ENCODE measurements at places on chromosomes 1 and 21.
A peak's percentile ranks its signal among the peaks of the same experiment; 100 is the strongest.

GRCh38 chr1:87904651-87905050, 576.0 kb downstream of the LMO4 start:
- no peak for DNase-seq

DNA sequence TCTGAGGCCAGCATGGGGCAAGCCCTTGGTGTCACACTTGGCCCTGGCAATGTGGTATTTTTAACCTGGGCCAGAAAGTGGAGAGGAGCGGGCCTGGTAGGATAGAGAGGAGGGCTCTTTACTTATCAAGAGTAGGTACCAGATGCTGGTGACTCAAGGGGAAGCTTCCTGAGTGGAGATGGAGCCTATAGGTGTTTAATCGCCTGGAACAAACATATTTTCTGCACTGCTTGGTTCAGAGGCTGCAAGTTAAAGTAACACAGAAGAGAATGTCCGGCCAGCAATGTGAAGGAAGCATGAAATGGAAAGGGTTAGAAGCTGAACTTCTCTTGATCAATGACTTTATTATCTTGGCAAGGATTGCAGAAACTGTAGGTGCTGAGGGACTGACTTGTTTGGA, 74.3 kb downstream of the DDR2 start:
- DNase-seq = no peak

DNA sequence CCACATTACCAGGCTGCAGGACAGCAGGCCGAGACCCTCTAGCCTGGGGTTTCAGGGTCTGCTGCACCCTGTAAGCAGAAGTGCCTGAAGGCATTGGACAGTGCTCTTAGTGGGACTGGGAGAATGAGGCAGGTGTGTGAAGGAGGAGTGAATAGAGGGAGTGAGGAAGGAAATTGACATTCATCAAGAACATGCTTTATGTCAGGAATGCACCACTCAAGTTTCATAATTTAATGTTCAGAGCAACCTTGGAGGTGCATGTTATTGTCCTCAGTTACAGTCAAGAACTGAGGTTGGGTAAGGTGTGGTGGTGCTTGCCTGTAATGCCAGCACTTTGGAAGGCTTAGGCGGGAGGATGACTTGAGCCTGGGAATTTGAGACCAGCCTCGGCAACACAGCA, 11.7 kb upstream of the GPR37L1 start:
- no peak for DNase-seq

DNA sequence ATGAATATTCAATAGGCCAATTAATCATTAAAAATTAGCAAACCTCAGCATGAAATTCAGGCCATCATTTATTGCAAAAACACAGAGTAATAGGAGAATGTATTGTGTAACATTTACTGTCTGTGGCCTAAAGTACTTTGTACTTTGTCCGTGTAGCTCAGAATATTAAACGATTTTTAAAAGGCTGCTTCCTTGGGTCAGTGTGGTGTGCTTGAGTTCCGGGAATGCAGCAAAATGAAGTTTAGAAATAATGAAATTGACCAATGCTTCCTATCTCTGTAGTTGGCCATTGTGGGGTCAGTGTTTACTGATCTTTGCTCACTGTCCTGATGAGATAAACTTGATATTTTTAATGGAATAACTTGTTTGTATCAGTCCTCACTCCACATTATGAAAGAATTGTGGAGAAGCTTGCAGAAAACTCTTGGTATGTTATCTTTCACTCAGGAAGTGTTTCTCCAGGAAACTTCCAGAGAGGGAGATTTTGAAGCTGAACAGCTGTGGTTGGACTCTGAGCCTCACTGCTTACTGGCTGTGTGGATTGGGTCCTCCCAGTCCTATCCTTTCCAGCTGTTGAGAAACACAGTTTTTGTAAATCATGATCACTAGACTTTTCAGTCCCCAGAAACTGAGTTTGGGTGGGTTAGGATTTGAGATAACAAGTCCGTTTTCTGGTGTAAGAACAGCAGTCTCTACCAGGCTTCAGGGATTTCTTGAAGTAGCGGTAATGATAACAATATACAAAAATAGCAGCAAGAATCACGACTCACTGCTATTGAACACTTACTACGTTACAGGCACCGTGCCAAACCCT, 19.2 kb upstream of the MTARC1 start:
- DNase-seq = no peak

- DNase-seq = peak; percentile 25
These were observed 586 bp downstream of the COL24A1 start for GRCh38 chr1:86155807-86156565.

DNA sequence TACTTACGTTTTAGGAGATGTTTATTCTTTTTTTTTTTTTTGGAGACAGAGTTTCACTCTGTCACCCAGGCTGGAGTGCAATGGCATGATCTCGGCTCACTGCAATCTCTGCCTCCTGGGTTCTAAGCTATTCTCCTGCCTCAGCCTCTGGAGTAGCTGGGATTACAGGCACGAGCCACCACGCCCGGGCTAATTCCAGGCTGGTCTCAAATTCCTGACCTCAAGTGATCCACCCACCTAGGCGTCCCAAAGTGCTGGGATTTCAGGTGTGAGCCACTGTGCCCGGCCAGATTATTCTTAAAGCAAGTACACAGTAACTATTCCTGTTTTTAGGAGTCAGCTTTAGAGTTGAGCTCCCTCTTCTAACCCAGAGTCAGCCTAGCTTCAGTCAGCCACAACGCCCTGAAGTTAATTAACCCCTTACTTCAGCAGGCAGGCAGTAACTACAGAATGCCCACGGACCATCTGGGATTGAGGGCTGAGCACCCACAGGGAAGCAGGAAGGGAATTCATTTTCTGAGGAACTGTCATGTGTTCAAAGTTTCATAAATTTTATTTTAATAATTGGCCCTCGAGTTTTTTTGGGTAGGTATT, 5.3 kb upstream of the ID3 start:
- DNase-seq = peak; percentile 67

- no peak for DNase-seq
These were observed 1917.0 kb downstream of the MRPL39 start for GRCh38 chr21:23690316-23690715.

GRCh38 chr1:6695868-6696267, 5.7 kb downstream of the DNAJC11 start:
- no peak for DNase-seq

DNA sequence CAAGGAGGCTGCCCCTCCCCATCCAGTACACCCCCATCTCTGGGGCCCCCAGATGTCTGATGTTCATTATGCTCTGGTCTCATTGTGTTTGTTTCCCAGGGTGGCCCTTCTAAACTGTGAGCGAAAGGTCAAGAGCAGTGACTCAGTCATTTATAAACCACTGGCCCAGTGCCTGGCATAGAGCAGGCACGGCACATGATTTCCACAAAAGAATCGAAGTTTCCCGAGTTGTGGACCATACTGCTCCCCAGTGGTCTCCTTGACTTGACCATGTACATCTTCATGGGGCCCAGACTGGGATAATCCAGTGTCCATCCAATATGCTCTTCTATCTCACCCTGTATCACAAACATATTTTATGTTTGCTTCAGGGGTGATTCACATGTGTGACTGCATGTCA, 153.3 kb downstream of the NR5A2 start:
- DNase-seq = peak; percentile 25

DNA sequence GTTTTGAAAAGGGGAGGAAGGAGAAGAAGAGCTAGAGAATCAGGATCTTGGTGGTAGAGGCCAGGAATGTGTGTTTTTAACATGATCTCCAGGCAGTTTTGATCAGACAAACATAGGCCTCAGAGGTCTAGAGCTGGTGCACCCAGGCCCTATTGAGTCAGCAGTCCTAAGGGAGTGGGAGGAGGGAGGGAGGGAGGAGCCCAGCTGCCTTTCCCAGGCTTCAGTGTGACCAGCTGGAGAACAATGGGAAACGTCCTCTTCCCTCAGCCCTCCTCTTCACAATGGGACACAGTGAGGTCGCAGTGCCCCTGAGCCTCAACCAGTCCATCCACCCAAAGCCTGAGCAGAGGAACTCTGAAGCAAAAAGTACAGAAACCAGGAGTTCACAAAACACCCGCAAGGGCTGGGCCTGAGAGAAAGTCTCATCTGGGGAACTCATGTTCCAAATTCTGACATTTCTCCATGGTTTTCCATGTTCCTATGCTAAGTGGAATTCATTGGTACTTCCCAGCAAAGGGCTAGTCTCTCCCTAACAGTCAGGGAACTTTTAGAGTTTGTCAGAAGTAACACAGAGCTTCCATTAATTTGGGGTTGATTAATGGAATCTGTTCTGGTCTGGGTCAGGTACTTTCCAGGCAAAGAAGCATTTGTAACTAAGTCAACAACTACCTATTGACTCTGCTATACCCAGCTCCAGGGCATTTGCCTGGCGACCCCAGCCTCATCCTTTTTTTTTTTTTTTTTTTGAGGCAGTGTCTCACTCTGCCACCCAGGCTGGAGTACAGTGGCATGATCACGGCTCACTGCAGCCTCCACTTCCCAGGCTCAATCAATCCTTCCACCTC, 37.5 kb downstream of the ELAPOR1 start:
- DNase-seq = peak; percentile 73

DNA sequence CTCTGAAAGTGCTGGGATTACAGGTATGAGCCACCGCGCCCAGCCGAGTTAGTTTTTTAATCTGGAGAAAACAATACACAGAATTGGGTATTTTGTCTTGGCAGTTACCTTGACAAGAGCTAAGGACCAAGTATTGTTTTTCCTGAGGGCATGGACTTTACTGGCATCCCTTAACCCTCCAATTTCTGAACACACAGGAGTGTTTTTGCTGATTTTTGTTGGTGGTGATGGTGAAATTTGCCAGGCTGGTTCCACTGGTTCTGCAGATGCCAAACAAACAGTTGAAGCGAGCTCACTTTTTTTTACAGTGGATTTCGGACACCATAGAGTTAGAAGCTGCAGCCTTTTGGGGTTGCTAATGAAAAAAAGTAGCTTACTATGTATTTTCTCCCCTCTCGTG, 37.2 kb upstream of the SH3D21 start:
- peak; percentile 25 for DNase-seq

DNA sequence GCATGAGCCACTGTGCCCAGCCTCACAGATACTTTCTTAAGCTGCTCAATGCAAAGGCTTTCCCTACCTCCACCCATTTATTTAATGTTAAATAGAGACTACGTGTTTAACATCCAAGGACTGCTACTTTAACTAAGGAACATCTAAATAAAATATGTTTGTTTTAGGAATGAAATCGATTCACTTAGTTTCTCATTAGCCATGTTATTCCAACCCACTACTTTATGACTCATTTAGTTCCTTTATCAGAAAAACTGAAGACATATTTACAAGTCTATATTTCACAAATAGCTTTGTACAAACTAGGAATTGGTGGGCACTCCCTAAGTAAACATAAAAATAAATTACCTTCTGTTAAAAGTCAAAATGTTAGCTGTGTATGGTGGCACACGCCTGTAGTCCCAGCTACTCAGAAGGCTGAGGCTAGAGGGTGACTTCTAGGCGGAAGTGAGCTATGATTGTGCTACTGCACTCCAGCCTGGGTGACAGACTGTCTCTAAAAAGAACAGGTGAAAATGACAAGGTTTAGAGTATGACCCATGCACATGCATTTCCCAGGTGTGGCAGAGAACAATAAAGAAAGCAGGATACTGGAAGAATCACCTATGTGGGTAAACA, 39.9 kb upstream of the AK4 start:
- DNase-seq = peak; percentile 50

DNA sequence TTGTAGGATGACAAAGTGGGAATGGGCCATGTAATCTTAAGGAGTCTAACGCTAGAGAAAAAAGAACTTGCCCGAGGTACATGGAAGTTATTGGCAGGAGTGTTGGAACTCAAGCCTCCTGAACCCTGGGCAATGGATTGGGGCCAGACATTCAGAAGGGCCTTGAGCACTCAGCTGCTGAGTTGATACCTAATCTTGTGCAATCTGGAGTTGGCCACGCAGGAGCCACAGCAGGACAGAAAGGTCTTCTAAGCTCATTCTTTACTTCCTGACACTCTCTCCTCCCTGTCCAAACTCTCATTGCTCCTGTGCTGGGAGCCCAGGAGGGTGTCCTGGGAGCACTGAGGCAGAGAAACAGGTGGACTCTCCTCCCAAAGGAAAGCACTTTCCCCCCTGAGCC, 25.1 kb upstream of the CSF1 start:
- DNase-seq = no peak

DNA sequence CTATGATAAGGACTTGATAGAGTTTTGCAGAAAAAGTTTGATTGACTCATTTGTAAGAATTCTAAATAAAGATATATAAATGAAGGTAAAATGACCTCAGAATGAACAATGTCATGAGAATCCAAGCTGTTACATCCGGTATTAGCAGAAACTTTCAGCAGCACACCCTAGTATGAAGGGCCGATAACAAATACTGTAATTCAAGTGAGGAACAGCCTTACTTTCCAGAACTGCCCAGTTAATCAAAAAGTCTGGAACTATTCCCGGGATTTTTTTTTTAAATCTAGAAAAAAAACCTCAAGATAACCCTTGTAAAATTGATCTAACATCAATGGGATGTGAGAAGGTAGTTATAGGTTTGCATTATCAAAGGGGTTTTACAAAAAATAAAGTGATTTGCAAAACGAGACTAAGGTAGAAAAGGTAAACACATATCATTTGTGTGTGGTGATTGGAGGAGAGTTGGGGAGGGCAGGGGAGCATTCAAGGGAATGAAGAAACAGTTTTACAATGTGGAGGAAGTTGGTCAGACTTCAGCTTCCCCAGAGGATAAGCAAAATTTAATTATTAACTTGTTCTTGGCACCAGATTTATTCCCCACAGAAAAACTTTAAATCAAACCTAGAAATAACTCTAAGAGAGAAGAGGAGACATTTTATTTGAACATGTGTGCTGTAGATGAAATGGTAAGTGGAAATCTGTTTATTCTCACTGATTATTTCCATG, 75.9 kb upstream of the VCAM1 start:
- DNase-seq = peak; percentile 25

- DNase-seq = no peak
These were observed at the start of gene GBP6 for GRCh38 chr1:89363638-89364536. TSS of gene GBP6 (plus strand) at chr1:89364059. CDS start at chr1:89368552, 4,493 bp downstream.

- DNase-seq = no peak
These were observed 199.3 kb upstream of the GREM2 start for GRCh38 chr1:240811256-240811655.

- DNase-seq = no peak
These were observed 2.2 kb downstream of the IGSF9 start for GRCh38 chr1:159943278-159943640.

- DNase-seq = no peak
These were observed 3.5 kb downstream of the KIAA1614 start for GRCh38 chr1:180916012-180916770.

GRCh38 chr1:211929683-211930082, 99.1 kb upstream of the LPGAT1 start:
- no peak for DNase-seq

DNA sequence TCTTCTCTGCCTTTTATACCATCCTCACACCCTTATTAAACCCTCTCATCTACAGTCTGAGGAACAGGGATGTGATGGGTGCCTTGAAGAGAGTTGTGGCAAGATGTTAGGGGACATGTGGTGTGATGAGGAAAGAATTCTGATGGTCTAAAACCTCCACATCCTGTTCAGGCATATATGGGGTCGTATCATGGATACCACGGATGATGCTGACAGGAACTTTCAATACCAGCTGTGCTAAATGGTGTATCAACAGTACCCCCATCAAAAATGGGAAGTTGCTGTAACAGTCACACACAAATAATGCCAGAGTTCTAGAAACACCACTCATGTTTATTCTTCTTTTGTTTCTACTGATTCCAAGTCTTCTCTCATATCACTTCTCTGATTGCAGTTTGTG, 12.9 kb downstream of the OR2T6 start:
- no peak for DNase-seq

GRCh38 chr1:114286960-114287359, 133.3 kb upstream of the SYT6 start:
- DNase-seq = no peak

GRCh38 chr1:5966543-5967205, 25.6 kb downstream of the NPHP4 start:
- no peak for DNase-seq

Measured in colonic mucosa (tissue), 4 donors.